Lung (tissue), 17 donors: ENCODE measurements at places on chromosomes 1 and 21. TPM values are rescaled to one million over a fixed set of nuclear protein-coding genes. Genes with fewer than 3 reads are reported as not detected.

The FCRL2 gene
- polyA plus RNA-seq = 0.22 TPM

The LPAR3 gene
- polyA plus RNA-seq = 0.98 TPM

The CFAP141 gene
- 3.7 TPM for polyA plus RNA-seq

The RNASEL gene
- 8.3 TPM for polyA plus RNA-seq

DNA sequence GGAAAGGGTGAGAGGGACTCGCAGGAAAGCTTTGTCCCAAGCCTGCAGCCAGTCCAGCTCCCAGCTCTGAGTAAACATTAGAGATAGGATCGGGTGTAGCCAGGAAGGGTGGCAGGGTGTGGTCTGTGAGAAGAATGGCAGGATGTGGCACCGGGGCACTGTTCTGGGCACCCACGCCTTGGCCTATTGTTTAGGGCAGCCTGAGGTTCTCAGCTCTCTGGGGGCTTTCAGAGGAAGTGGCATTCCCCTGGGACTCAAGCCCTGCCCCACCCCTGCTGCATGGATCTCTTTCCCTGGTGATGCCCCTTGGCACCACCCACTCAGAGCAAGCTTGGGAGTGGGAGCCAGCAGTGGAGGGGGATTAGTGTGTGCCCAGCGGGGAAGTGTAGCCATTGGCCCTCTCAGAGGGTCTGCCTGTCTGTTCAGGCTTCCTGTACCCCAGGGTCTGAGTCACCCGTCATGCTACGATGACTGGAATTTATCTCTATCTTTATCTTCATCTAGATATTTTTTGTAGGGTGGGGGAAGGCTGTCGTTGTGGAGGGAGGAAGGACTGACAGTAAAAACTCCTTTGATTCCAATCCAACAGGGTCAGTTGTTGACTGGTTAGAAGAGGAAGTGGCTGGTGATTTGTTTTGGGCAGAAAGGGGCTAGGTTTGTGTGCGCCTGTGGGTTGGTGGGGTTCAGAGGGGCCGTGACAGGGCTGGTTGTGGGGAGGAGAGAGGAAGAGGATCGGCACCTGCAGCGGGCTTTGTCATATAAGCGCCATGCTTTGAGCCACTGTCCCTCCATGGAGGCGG is 31.6 kb downstream of the SOX13 start:
- H3K4me1 ChIP-seq = peaks cover 58% of the 10 kb centered on the region
- peaks cover 2% of the 10 kb centered on the region for H3K36me3 ChIP-seq
- no peak overlapping the region for H3K4me3 ChIP-seq
- peak overlapping the region; percentile 89 for H3K27ac ChIP-seq

DNA sequence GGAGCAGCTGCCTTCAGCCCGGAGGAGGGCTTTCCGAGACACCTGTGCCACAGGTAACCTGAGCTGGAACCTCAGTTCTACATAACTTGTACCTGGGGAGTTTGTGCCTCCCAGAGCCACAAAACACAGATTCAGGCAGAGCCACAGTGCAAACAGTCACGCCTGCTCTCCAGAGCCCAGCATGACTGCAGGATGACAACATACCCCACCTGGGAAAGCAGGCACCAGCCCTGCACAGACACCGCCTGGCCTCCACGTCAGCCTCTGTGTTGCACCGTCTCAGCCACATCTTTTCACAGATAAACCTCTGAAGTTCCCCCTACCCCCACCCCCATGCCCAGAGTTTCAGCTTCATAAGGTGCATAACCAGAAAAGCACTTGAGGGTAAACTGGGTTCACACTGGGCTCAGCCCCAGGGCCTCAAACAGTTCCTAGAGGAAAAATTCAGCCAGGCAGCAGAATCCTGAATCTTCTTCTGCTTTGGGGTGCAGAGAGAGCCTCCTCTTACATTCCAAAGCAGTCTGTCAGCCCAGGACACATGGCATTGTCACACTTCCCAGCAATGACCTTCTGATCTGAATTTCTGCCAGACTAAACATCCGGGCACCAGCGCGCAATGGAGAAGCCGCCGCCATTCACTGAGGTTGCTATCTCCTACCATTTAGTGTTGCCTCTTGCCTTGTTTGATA is 229.5 kb downstream of the TOMM20 start:
- H3K4me3 ChIP-seq = no peak overlapping the region
- peak; percentile 68 for DNase-seq
- no peaks in the 10 kb centered on the region for H3K36me3 ChIP-seq

GRCh38 chr1:63327417-63328054 is 5.2 kb downstream of the FOXD3 start:
- peak; percentile 87 for DNase-seq
- H3K4me1 ChIP-seq = peaks cover 19% of the 10 kb centered on the region
- H3K4me3 ChIP-seq = no peak overlapping the region
- H3K36me3 ChIP-seq = no peaks in the 10 kb centered on the region
- H3K27ac ChIP-seq = no peak overlapping the region

GRCh38 chr1:34928699-34929496 is 552 bp downstream of the DLGAP3 start:
- H3K27me3 ChIP-seq = no peaks in the 10 kb centered on the region
- DNase-seq = no peak
- H3K4me3 ChIP-seq = no peak overlapping the region
- no peaks in the 10 kb centered on the region for H3K36me3 ChIP-seq
- H3K27ac ChIP-seq = no peak overlapping the region
- peaks cover 5% of the 10 kb centered on the region for H3K4me1 ChIP-seq

- H3K27ac ChIP-seq = no peak overlapping the region
- H3K27me3 ChIP-seq = no peaks in the 10 kb centered on the region
- no peaks in the 10 kb centered on the region for H3K36me3 ChIP-seq
- H3K4me1 ChIP-seq = no peaks in the 10 kb centered on the region
- DNase-seq = no peak
Measured at GRCh38 chr1:224707843-224708725, 92.0 kb downstream of the CNIH3 start.

GRCh38 chr1:156523801-156524480 is 23.4 kb upstream of the MEF2D start:
- no peaks in the 10 kb centered on the region for H3K4me1 ChIP-seq
- no peak overlapping the region for H3K4me3 ChIP-seq
- H3K27ac ChIP-seq = no peak overlapping the region
- DNase-seq = no peak
- H3K27me3 ChIP-seq = no peaks in the 10 kb centered on the region
- no peaks in the 10 kb centered on the region for H3K36me3 ChIP-seq

- peak; percentile 25 for DNase-seq
- H3K4me1 ChIP-seq = peaks cover 9% of the 10 kb centered on the region
- peaks cover 11% of the 10 kb centered on the region for H3K36me3 ChIP-seq
- H3K27ac ChIP-seq = peak overlapping the region; percentile 98
- no peaks in the 10 kb centered on the region for H3K27me3 ChIP-seq
Measured at GRCh38 chr1:150268340-150268704, 494 bp downstream of the APH1A start.

DNA sequence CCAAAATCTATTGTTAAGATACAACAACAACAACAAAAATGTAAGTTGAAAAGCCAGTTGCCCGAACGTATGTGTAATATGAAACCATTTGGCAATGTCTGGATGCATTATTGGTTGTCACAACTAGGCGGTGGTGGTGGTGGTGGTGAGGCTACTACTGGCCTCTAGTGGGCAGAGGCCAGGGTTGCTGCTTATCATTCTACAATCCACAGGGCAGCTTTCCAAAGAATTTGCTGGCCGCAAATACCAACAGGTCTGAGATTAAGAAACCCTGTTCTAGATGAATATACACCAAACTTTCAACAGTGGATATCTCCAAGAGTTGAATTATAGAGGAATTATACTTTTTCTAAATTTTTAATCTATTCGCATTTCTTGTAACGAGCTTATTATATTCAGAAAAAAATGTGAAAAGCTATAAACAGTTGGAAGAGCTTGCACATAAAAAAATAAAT is 26.8 kb upstream of the ZNF697 start:
- peak; percentile 15 for DNase-seq
- H3K4me3 ChIP-seq = no peak overlapping the region

GRCh38 chr1:23193391-23194118 is 23.7 kb downstream of the HTR1D start:
- no peak for DNase-seq
- H3K27ac ChIP-seq = no peak overlapping the region
- H3K36me3 ChIP-seq = no peaks in the 10 kb centered on the region
- H3K4me3 ChIP-seq = no peak overlapping the region

GRCh38 chr1:244106176-244106575 is 55.1 kb downstream of the ZBTB18 start:
- H3K27me3 ChIP-seq = no peaks in the 10 kb centered on the region
- H3K27ac ChIP-seq = no peak overlapping the region
- H3K36me3 ChIP-seq = no peaks in the 10 kb centered on the region
- H3K4me1 ChIP-seq = no peaks in the 10 kb centered on the region
- no peak for DNase-seq
